ENCODE measurements at places on chromosomes 16 and 17.

- DNase-seq: no peak
Measured at GRCh38 chr17:16929035-16929680, 42.8 kb downstream of the TNFRSF13B start.

DNA sequence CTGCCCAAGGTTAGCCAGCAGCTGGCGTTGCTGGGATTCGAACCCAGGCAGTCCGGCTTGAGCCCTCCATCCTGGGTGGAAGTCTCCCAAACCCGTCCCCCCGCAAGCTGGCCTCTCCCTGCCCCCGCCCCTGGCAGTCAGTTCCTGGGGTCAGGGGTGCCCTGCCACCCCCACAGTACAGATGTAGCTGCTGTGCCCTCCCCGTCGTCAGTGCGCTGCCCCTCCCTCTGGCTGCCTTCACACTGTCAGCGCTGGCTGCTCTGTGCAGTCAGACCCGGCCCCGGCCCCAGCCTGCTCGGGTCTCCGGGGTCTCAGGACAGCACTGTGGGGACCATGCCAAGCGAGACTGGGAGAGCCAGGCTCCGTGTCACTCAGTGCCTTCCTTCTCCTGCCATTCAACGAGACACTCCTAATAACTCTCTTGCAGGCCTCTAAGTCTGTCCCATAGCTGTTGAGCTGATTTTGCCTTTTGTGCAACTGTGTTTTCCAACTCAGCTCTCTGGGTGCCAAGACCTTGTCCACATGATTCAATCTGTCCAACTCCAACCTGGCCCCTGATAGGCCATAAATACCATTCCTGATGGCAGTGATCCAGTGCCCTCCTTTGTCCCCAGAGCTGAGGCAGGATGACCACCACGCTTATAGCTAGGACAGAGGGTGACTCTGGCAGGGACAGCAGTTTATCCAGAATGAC, 55.5 kb upstream of the IL34 start:
- no peak for DNase-seq

- DNase-seq: no peak
Measured at GRCh38 chr17:9230861-9231260, 209.6 kb downstream of the NTN1 start.

- DNase-seq: no peak
Measured at GRCh38 chr17:39751637-39752036, 13.9 kb downstream of the GRB7 start.

DNA sequence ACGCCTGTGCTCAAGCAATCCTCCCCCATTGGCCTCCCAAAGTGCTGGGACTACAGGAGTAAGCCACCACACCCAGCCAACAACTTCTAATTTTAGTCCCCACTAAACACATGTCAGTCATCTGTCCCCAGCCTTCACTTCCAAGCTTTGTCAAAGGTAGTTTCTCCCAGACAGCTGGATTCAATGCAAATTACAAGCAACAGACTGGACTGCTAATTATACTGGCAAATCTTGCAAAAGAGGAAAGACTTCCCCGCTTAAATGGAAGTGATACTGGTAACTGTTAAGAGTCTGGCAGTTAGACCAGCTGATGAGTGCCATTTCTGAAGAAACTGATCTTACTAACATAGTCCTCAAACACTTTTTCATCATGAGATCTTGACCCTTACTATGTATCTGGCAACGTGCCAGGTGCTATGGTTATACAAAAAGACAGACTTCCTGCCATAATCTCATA, 8.2 kb upstream of the GGA2 start:
- no peak for DNase-seq

DNA sequence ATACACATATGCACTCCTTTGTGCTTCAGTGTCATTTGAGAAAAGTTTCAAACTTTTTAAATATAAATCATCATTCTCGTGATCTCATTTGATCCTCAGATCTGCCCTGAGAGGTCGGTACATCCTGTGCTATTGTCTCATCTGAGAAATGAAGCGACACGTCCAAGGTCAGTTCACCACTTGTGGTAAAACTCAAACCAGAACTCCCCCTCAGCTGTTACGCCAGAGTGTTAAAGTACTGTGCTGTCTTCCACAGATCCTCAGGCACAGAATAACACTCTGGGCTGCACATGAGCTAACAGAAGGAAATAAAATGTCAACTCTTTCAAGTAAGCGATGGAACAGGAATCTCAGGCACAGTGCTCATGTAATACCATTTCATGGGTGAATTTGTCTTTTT, 31.4 kb downstream of the ANKFN1 start:
- DNase-seq: peak; percentile 4

DNA sequence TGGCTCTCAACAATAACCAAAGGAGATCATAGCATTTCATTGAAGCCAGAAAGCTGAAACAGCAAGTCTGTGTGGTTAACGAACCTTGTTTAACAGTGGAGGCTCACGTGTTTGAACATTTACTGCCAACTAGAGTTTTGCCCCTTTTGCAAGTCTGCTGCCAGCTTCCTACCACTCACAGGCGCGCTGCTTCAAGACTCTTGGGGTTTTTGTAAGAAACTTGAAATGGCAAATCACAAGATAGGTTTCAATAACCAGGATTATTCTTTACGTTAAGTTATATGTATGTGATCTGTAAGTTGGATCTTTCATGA, 1.2 kb downstream of the SNTB2 start:
- peak; percentile 78 for DNase-seq

DNA sequence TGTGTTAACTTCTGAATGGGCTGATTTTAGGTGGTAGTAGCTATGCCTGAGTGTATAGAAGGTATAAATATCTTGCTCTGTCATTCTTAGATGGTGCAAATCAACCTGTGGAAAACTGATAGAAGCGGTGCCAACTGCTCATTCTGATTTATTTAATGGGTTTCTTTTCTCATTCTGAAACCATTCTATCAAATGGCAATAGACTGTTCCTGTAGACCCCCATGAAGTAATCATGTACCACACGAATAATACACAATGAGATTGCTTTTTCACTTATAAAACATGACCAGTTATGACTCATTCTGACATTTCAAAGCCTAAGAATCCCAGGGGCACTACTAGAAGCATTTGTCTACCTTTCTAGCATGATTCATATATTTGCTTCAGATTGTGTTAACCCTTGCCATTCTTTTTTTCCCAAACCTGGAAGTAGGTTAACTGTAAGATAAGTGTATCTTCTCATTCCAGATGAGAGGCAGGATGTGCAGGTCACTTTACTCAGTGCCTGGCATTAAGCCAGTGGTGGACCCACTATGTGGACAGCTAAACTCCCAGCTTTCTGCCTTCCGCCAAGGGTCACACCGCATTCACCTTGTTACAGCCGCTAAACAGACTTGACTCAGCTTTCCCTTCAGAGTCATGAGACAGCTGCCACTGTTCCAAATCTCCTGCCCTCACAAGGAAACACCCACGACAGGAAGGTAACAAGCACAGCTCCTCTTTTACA, 16.4 kb upstream of the SLC16A11 start:
- DNase-seq: peak; percentile 97

DNA sequence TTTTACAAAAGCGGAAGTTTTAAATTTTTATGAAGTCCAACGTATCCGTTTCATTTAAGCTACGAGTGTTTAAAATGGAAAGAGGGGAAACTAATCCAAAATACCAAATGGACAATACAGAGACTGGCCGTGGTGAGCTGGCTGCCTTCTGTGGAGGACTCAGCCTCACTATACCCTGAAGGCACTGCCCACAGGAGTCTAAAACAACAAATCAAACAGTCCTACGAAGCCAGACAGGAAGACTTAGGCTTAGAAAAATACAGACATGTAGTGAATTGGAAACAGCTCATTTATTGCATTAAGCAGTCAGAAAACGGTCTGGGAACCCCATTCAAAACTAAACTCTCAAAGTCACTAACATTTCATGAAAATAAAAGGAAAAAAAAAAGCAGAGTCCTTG, 75.1 kb downstream of the CYTH1 start:
- DNase-seq: peak; percentile 61

DNA sequence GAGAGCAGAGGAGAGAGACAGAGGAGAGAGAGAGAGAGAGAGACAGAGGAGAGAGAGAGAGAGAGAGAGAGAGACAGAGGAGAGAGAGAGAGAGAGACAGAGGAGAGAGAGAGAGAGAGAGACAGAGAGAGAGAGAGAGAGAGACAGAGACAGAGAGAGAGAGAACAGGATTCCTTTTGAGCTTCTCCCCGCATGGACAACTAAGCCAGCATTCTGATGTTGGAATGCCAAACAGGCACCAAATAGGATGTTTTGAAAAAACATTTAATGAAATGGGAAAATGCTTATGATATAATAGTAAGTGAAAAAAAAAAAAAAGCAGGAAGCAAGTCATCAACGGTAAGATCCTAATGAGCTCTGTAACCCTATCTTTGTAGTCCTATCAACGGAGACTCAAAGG, 60.7 kb downstream of the ARSG start:
- no peak for DNase-seq

DNA sequence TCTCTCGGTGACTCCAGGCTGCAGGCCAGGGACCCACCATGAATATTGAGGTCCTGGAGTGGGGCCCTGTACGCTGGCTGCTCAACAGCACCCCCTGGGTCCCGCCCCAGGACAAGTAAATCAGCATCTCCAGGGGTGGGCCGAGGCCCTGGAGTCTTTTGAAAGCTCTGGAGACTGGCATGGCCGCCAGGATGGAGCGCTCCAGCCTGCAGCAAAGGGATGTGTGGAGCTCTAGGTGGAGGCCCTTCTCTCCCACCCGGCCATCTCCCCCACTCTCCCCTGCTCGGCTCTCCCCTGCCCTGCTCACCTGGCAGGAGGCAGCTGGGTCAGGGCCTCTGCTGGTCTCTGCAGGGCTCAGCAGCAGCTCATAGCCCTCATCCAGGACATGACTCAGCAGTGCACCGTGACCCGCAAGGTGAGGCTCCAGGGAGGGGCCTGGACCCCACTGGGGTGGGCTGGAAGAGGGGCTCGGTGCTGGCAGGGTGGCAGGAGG, 16.6 kb downstream of the SGSH start:
- no peak for DNase-seq

- no peak for DNase-seq
Measured at GRCh38 chr16:7888411-7888810, 555.8 kb downstream of the RBFOX1 start.

GRCh38 chr16:63617990-63618763, 1503.7 kb downstream of the CDH11 start:
- DNase-seq: peak; percentile 63

DNA sequence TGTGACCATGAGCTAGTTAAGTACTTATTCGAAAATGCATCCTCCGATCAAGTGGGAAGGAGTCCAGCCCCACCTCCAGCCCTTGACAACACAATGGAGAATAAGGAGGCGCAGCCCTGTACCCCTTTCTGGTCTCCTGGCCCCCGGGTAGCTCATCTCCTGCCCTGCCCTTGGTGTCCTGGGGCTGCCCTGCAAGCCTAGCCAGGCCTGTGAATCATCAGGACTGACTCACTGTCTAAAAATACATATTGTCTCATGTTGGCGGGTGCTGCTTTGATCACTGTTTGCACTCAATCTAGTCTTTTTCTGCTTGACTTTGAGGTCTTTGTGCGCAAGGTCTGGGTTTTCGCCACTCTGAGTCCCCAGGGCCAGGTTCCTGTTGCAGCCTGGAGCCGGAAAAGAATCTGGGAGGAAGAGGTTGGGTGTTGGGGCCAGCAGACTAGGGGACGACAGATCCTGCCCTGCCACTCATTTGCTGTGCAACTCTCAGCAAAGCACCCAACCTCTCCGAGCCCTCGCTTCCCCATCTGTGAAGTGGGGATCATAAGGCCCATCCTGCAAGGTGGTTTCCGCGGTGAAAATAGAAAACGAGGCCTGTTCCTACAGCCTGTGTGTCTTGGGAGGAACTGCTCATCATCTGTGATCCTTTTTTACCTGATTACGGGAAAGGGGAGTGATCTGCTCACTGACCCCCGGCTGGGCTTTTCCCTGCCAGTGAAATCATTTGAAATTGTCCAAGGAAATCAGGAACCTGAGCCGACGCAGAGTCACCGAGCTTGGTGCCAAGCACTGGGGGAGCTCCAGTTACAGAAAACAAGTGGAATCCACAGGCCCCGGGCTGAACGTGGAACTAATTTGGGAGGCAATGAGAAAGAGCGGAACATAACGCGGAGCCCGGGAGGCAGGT, 230.4 kb downstream of the PARN start:
- DNase-seq: peak; percentile 64

GRCh38 chr17:82668631-82669099, 20.4 kb upstream of the WDR45B start:
- no peak for DNase-seq

DNA sequence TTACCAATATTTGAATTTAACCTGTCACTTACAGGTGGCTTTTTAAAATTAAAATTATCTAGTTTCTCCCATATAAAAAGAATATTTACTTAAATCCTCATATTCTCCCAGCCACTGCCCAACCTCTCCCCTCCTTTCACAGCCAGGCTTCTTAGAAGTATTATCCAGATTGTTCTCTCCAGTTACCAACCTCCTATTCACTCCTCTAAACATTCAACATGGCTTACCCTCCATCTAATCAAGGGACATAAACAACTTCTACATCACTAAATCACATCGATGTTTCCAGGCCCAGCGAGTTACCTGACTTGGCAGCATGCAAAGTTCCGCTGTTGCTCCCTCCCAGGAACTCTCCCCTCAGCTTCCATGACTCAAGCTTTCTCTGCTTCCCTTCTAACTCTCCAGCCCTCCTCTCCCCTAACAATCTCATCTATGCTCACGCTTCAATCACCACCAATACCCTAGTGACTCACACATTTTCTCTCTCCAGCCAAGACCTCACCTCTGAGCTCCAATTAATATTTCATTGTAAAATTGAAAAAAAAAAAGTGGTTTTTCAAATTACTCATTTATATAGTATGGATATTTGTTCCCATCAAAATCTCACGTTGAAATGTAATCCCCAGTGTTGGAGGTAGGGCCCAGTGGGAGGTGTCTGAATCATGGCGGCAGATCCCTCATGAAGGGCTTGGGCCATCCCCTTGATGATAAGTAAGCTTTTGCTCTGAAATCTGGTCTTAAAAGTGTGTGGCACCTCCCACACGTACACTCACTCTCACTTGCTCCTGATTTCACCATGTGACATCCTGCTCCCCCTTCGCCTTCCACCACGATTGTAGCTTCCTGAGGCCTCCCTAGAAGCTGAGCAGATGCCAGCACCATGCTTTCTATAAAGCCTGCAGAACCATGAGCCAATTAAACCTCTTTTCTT, 88.5 kb downstream of the HELZ start:
- DNase-seq: peak; percentile 86

GRCh38 chr17:18995220-18995619, 9.3 kb downstream of the FAM83G start:
- DNase-seq: no peak

GRCh38 chr16:53753431-53753830, 49.5 kb downstream of the FTO start:
- DNase-seq: no peak

- DNase-seq: no peak
Measured at GRCh38 chr16:1014771-1015495, 33.4 kb downstream of the SOX8 start.

- no peak for DNase-seq
Measured at GRCh38 chr17:82013341-82013740, 9.3 kb downstream of the CENPX start.

- no peak for DNase-seq
Measured at GRCh38 chr17:50620237-50620636, 14.4 kb upstream of the ABCC3 start.

GRCh38 chr17:390025-390424, 37.4 kb upstream of the RPH3AL start:
- no peak for DNase-seq

GRCh38 chr16:79899716-79900115, 299.2 kb upstream of the MAF start:
- no peak for DNase-seq
